ENCODE measurements at places on chromosomes 7 and 10.

DNA sequence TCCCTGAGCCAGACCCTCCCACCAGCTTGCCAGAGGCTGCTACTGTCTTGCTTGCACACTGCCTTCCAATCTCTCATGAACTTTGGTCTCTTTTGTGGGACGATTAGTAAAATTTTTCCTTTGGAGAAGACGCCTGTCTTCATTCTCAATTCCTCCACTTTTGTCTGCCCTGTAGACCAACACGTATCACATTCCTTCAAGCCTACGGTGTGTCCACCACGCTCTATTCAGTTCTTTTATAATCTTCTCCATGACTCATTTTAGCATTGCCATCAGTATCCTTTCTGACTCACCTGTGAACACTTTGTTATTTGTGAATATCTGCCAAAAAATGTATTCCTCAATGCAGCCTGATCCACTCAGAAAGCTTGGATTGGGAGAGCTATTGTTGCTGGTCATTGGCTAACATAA lies 1.4 kb downstream of the GIMAP5 start:
- no peak for DNase-seq

GRCh38 chr10:10996966-10997620 lies 20.6 kb upstream of the CELF2 start:
- no peak for DNase-seq

- no peak for DNase-seq
These were observed 67.0 kb upstream of the CAV2 start for GRCh38 chr7:116432527-116432916.

DNA sequence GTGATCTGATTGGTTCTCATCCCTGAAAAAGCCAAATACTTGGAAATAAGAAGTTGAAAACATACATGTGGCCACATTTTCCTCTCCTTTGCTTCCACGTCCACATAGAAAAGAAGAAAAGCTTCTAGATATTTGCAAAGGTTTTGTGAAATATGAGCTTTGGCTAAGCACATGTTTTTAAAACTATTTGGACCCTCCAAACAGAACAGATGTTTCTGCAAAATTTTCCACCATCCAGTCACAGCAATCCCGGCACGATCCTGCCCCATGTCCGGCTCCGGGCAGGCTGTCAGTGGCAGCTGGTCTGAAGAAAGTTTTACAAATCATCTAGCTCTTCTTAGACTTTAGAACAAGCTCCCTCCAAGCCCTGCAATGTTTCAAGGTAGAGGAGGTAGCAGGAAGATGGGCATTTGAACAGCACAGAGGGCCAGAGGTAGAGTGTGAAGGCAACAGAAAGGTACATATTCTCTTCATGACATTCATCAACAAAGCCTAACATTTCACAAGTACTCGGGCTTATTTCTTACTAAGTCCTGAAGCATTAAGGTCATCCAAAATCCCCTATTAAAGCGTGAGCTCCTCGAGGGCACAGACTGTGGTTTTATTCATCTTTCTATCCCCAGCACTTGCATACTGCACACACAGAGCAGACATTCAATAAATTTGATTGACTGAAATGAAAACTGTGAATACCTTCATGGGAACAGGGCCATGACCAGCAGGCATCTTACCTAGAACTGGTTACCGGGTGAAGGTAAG lies 110.1 kb downstream of the JAZF1 start:
- no peak for DNase-seq

- no peak for DNase-seq
These were observed 427.4 kb downstream of the SH2D4B start for GRCh38 chr10:80964955-80965614.

DNA sequence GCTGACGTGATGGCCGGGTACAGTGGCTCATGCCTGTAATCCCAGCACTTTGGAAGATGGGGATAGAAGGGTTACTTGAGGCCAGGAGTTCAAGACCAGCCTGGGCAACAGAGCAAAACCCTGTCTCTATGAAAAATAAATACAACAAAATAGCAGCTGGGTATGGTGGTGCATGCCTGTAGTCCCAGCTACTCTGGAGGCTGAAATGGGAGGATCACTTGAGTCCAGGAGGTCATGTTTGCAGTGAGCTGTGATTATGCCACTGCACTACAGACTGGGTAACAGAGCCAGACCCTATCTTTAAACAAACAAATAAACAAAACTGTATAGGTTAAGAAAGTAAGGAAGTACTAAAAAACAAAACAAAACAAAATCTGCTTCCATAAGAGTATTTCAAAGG lies 6.2 kb upstream of the CUL2 start:
- no peak for DNase-seq

GRCh38 chr7:65287023-65287422 lies 86.6 kb upstream of the ZNF92 start:
- no peak for DNase-seq

GRCh38 chr10:27312854-27313253 lies 72.3 kb upstream of the ACBD5 start:
- no peak for DNase-seq

DNA sequence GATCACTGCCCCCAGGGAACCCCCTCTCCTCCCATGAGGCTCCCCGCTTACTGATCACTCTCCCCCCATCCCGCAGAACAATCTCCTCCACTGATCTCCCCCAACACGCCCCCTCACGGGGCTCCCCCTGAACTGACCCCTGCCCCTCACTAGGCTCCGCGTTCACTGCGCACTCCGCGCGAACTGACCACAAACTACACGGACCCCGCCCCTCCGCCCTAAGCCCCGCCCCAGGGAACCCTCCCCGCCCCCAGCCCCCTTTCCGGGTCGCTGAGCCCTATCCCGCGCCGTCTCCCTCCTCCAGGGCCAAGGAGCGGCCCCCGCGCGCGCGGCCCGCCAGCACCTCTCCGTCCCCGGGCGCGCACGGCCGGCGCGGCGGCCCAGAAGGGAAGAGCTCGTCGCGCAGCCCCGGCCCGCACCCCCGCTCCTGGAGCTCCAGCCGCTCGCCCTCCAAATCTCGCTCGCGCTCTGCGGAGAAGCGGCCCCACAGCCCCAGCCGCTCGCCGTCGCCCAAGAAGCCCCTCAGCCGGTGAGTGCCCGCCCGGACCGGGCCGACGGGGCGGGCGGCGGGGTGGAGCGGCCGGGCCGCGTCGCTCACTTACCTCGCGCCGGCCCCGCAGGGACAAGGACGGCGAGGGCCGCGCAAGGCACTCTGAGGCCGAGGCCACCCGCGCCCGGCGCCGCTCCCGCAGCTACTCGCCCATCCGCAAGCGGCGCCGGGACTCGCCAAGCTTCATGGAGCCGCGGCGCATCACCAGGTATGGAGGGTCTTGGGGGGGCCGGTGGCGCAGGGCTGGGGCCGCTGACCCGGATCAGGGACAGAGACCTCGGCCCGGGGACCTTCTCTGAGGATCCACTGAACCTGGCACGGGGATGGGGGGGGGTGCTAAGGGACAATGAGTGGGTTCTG lies 19.9 kb upstream of the HSPB1 start:
- no peak for DNase-seq

DNA sequence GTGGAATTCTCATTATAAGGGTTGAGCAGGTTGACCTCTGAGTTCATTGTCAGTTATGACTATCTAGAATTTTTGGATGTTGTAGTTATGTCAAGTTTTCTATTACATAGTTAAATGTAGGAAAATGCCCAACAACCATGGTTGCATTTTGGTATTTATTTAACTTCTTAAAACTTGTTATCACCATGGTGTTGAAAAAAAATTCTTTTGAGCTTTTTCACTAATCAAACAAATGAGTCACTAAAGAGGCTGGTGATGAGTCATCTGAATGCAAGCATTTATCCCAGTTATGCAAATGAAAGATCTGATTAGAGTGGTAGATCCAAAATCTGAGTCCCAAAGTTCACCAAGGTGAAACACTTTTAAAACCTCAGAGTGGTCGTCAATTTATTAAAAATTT lies 624.7 kb upstream of the IGFBP3 start:
- no peak for DNase-seq

DNA sequence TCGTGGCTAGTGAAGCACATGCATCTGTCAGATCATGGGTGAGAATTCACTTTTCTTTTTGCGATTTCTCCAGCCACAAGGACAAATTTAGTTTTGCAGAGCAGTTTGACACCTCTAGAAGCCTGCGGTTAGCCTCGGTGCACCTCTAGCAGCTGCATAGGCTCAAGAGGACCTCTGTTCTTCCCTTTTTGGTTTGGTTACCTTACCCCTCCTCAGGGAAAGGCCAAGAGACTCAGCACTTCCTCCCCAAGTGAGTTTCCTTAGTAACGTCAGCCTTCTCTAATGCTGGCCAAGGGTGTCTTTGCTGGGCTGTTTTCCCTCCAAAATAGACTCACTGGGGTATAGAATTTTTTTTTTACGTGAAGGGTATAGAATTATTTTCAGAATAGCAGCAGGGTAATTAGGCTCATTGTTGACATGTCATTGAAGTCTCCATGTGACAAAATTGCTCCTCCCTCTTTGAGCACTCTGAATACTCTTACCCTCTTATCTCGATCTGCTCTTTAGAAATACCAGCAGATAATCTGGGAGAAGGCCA lies 97.8 kb downstream of the AUTS2 start:
- no peak for DNase-seq

DNA sequence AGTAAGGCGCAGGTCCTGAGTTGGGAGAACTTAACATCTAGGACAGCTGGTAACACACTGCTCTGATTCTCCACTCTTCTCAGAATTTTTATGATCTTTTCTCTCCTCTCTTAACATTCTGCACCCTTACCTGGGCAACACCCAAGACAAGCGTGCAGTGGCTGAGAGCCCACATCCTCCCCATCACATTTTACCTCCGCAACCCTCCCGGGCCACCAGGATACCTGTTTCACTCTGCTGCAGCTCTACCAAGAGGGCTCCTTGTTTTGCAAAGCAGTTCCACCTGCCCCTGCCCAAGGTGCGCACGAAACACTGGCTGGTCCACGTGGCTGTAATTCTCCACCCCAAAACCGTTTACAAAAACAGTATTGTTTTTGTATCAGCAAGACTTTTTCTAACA lies 81.5 kb downstream of the ITIH5 start:
- DNase-seq = no peak

- no peak for DNase-seq
These were observed 683 bp downstream of the CDC123 start for GRCh38 chr10:12196531-12197211.

DNA sequence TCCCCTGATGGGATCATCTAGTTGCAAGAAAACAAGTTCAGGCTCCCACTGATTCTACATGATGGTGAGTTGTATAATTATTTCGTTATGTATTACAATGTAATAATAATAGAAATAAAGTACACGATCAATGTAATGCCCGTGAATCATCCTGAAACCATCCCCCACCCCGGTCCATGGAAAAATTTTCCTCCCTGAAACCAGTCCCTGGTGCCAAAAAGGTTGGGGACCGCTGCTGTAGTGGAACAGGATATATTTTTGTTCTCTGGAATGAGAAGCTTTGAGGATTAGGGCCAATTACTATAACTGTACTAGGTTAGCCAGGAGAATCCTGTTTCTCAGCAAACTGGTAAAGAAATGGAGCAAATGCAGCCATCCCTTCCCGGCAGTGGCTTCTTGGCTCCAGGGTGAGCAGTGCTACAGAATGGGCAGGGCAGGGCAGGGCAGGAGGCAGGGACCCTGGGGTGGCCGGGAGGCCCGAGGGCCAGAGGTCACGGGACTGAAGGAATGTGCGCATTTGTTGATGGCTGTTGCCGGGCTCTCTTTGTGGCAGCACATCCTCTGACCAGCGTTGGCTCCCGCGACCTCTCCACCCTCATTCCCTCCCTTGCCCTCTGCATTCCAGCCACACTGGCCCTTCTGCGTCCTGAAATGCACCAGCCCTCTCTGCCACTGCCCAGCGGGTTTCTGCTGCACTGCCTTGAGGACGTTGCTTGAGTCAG lies 162.3 kb upstream of the NPS start:
- DNase-seq = no peak

DNA sequence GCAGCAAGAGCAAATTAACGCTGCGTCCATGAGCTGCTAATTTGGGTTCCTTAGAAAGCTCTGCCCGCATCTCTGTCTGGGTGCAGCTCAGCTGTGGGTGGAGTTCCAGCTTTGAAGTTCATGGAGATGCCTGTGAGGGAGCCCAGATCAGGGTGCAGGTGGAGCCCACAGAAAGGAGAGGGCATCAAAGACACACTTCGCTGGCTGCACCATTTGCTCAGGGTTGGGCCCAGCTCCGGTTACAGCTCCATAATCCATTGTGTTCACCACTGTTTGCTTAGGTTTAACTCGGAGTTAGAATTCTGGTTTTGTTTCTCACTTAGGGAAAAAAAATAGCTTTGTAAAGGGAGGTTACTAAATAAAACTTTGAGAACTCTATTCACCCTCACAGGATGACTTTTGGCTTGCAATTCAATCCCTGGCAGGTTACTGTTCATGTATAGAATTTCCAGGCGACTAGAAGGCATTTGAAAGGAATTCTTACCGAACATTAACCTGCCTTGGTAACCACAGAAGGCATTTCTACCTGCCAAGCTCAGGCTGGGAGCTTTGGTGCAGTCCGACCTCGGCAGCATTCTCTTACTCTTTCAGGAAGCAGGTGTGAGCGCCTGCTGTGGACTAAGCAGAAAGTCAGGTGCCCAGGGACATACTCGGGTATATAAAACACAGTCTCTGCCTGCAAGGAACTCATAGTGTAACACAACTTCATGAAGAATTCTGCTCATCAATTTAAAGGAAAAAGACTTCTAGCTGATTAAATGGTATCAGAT lies 179.5 kb upstream of the RNF32 start:
- no peak for DNase-seq

GRCh38 chr7:119413314-119413805 lies 859.6 kb upstream of the KCND2 start:
- no peak for DNase-seq

- DNase-seq = no peak
These were observed 631.9 kb downstream of the PARD3 start for GRCh38 chr10:34183016-34183796.

DNA sequence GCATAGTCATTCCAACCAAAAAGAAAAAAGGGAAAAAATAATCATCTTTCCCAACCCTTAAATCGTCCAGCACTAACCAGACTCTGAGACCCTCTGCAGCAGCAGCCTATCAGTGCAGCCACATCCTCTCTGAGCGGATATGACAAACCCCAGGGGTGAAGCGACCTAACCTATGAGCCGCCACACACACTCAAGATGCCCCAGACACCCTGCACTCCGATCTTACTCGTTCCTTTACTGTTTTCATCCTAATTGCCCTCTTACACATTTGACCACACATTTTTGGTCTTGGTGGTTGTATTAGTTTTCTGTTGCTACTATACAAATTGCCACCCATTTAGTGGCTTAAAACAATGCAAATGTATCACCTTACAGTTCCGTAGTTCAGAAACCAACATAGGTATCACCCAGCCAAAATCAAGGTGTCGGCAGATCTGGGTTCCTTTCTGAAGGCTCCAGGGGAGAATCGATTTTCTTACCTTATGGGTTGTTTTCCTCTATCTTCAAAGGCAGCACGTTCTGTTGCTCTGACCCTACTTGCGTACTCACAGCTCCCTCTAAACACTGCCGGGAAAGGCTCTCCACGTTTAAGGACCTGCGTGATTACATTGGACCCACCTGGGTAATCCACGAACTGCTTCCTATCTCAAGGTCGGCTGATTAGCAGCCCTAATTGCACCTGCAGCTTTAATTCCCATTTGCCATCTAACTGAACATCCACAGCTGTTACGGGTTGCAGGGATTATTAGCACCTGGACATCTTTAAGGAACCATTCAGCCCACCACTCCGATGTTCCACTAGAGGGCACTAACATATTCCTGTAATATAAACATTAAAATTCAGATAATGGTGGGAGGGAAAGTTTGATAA lies 37.3 kb upstream of the PRSS1 start:
- DNase-seq = no peak
